Stimulated activated CD4-positive, alpha-beta T cell treated with anti-CD3 and anti-CD28 coated beads, Interleukin-1b, Interleukin-23, amount 100 ng/mL, for 1 hour (primary cell): ENCODE measurements at places on chromosomes 7 and 10.

DNA sequence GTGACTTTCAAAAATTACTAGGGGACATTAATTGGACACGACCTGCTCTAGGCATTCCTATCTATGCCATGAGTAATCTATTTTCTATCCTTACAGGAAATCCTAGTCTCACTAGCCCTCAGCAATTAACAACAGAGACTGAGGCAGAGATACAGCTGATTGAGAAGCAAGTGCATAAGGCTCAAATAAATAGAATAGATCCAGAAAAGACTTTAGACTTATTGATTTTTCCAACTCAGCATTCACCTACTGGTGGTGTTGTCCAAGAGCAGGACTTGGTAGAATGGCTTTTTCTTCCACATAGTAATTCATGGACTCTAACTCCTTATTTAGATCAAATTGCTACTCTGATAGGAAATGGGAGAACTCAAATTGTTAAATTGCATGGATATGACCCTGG is 148.0 kb downstream of the ZNF33B start:
- no peak for DNase-seq

GRCh38 chr7:159253657-159254056 is 109.0 kb upstream of the VIPR2 start:
- DNase-seq, result no peak

DNA sequence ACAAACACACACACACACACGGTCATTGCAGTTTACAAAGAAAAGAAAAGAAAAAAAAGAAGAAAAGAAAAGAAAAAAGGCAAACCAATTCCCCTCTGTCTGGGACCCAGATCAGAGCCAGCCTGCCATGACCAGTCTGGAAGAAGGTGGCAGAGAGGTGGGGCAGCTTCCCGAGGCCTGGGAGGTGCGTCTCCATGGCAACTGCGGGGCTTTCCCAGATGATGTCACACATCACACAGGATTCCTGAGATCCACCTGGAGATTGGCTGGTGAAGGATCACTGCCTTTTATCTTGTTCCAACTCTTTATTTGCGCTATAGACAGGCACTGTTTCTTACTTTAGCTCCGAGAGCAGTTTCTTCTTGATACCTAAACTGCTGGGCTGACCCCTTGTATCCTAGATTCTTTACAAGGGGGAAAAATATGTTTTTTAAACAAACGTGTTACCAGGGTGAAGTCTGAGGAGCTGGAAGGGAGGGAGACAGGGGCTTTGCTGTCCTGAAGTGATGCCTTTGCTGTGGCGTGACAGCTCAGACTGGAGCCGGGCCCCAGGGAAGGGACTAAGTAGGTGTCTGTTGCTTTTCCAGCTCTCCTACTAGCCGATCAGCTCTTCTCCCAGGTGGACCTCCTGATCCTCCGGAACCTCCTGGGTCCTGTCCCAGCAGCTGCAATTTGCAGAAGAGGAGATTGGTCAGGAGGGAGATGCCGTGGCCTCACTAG is 298.5 kb downstream of the KLF6 start:
- no peak for DNase-seq

GRCh38 chr7:157276731-157277562 is 59.9 kb upstream of the DNAJB6 start:
- no peak for DNase-seq

- no peak for DNase-seq
Observed at GRCh38 chr7:94042381-94042780, 38.2 kb upstream of the BET1 start.

- no peak for DNase-seq
Observed at GRCh38 chr7:26280723-26281122, 10.9 kb upstream of the SNX10 start.

- DNase-seq, result no peak
Observed at GRCh38 chr10:110221044-110221720, 13.8 kb downstream of the MXI1 start.

GRCh38 chr10:50421026-50421719 is 169.9 kb upstream of the ASAH2 start:
- no peak for DNase-seq

GRCh38 chr10:120962756-120963593 is 111.8 kb downstream of the WDR11 start:
- no peak for DNase-seq

DNA sequence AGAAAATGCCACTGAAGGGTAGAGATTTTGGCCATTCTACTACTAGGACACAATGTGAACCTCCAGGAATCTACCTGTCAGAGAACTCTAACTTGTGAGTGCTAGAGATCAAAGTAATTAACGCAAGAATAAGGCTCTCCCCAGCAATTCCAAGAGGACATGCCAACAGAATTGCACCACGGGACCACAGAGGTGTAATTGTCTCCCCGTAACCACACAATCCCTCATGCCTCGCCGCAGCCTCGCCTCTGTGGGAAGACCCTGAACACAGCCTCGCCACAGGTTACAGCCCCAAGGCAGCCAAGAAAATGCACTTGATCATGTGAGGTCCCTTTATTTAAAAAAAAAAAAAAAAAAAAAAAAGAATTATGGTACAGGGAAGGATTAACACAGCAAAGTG is 29.5 kb downstream of the CDCA7L start:
- DNase-seq, result no peak

- DNase-seq, result no peak
Observed at GRCh38 chr7:133851411-133851810, 275.7 kb upstream of the LRGUK start.

DNA sequence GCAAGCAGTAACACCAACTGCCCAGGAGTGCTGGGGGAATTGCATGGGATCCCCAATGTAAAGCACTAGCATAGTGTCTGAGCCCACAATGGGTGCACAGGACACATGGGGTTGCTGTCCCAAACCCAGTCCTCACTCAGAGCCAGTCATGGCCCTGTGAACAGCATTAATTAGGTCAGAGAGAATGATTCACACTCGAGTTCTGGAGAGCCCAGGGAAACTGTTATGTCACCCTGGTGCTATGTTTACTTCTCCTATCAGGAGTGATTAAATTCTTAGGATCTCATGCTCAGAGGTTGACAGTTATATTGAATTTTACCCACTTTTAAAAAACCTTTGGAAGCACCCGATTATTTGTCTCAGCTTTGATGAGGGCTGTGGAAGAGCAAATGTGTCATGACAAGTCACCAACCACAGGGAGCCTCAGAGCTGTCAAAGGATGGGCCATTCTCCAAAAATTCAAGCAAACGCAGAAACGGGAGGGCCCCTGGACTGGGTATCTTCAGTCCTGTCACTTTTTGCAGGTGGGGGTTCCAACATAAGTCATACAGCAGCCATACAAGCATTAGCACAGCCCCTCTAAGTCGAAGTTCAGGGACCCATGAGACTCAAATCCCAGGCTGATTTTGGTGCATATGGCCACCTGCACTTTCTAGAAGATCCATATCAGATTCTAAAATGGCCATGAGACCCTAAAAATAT is 1.3 kb upstream of the RASSF4 start:
- no peak for DNase-seq

DNA sequence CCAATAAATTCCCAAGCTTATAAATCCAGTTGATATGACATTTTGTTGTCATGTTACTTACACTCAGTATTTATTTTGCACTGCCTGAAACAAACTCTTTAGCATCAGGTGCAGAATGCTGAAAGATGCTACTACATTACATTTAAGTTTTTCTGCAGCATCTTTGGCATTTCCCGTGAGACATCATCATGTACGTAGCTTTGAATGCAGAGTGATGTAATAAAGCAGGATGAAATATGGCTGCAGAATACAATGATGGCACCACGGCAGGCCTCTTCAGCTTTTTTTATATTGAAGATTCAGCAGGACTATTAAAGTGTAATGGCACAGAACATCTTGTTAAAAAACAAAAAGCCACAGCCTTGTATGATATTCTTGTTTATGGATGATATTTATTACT is 531.8 kb downstream of the NXPH1 start:
- DNase-seq, result no peak

- DNase-seq, result no peak
Observed at GRCh38 chr10:5862360-5862961, 27.2 kb downstream of the ANKRD16 start.

- no peak for DNase-seq
Observed at GRCh38 chr10:113007343-113007771, 57.3 kb downstream of the TCF7L2 start.

- no peak for DNase-seq
Observed at GRCh38 chr10:102598243-102598642, 46.0 kb upstream of the TRIM8 start.

DNA sequence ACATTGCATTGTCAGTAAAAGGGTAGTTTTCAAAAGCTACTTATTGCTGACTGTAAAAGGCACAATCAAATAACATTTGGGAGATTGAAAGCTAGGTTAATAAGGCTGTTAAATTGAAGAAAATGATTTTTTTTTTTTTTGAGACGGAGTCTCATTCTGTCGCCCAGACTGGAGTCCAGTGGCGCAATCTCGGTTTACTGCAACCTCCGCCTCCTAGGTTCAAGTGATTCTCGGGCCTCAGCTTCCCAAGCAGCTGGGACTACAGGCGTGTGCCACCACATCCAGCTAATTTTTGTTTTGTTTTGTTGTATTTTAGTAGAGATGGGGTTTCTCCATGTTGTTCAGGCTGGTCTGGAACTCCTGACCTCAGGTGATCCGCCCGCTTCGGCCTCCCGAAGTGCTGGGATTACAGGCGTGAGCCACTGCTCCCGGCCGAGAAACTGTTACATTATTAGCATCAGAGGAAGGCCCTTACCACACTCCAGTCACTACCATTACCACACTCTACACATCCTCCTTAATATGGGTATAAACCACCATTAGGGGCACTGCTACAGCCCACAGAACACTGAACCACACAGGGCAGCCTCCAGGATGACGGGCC is 1.0 kb downstream of the CYP51A1 start:
- no peak for DNase-seq

DNA sequence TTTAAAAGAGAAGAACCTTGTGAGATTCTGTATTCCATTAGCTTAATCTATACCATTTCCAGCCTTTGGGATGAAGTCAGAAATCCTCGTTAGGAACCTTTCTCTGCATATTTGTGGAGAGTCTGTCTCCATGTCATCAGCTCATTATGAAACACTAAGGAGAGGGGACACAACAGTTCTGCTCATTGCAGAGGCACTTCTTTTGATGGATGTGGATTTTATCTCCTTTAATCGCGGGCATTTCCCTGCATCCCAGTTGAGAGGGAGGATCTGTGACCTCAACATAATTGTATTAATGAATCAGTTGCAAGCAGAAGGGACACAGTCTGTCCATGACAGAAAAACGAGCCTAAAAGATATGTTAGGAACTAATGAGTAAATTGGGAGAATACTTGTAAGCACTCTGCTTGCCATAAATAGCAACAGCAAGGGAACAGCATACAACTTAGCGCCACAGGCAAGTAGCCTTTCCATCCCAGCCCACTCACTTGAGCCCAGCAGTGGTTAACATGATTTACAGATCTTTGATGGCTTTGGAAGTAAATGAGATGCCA is 37.9 kb downstream of the SORCS1 start:
- no peak for DNase-seq

DNA sequence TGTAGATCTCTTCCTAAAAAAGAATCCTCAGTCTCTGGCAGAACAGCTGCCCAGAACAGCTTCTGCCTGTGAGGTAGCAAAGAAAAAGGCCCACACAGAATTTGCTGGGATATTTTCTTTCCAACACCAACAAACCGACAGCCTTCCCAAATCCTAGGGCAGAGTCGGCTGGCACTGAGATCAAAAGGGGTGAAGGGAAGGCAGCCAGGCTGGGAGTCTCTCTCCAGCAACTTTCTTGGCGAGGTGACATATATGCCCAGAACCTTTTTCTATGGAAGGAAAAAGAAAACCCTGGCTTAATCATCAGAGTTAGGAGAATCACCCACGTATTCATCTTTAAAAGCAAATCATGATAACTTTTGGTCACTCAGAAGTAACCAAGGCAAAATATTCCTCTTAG is 279.6 kb downstream of the DNAJB6 start:
- no peak for DNase-seq

GRCh38 chr10:96244354-96244753 is 27.0 kb downstream of the BLNK start:
- DNase-seq, result no peak

DNA sequence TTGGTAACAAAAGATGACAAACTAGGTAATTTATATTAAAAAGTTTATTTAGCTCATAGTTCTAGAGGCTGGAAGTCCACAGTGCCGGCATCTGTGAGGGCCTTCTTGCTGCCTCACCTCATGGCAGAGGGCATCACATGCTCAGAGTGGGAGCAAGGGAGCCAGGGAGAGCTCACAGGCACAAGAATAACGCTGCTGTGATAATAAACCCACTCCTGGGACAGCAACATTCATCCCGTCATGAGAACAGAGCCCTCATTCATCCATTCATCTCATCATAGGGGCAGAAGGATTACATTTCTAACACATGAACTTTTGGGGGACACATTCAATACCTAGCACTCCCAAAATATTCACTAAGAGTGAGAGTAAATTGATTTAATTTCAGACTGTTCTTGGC is 170.6 kb upstream of the AKR1E2 start:
- no peak for DNase-seq

DNA sequence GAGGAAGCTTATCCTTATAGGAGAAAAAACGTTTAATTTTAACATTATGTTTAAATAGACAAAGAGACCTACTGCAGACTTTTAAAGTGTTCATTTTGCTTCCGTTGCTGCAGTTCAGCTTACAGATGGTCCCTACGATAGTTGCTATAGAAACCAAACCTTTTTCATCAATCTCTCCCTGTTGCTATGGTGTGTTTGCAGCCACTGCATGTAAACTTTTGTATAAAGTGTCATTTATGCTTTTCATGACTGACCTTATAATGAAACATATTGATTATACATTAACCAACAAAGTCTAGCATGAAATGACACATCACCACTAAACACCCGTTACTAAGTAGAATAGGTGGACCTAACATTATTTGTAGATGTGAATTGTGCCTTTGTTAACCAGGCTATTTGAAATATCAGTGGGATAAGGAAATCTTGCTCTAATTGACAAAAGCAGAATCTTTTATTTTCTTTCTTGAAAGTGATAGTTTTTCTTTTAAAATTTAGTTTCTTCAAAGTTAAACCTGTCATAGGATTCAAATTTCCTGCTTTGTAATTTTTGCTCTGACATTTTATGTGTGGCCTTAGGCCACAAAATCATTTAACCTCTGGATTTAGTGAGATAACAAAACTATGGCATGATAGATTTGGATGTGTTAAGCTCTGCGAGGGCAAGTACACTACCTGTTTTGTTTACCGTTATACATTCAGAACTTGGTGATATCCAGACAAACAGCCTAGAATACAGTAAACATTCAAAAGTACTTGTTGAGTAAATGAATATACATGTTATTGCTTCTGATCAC is 64.0 kb downstream of the CACNB2 start:
- DNase-seq, result no peak

GRCh38 chr10:111709603-111710002 is 474.0 kb downstream of the GPAM start:
- DNase-seq, result no peak

DNA sequence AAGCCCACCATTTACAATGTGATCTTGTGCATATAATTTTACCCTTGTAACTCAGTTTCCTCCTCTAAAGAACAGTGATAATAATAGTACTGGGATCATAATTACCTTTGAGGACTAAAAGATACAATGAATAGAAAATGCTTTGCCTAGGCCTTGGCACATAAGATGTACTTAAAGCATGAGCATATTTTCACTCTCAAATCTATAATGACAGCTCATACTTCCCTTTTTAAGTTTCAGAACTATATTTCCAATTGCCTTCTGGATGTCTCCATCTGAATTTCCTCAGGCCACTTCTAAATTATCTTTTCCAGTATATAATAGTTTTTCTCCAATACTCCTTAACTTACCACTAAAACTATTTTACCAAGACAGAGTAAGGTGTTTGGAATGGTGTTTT is 13.3 kb upstream of the ITGB8 start:
- no peak for DNase-seq

- DNase-seq, result no peak
Observed at GRCh38 chr10:8498881-8499280, 444.4 kb downstream of the GATA3 start.
